Activated CD4-positive, alpha-beta T cell treated with anti-CD3 and anti-CD28 coated beads, Interleukin-2, amount 10 ng/mL, durations not matched to agents 24 days and 14 days (primary cell): ENCODE measurements at places on chromosomes 2 and 18. TPM values are rescaled to one million over a fixed set of nuclear protein-coding genes. Genes with fewer than 3 reads are reported as not detected.

BMP10 gene
- not detected in 2 replicates for total RNA-seq

FOXI3 gene
- total RNA-seq, result not detected in 2 replicates

MSTN gene
- total RNA-seq, result not detected in 2 replicates

DDX18 gene
- 150 and 157 TPM in 2 replicates for total RNA-seq

DNPEP gene
- total RNA-seq, result 129 and 148 TPM in 2 replicates

UGT1A4 gene
- total RNA-seq, result not detected in 2 replicates

RAX gene
- total RNA-seq, result not detected in 2 replicates

PPM1G gene
- total RNA-seq, result 165 and 167 TPM in 2 replicates

SEPTIN10 gene
- 0.14 and 0.50 TPM in 2 replicates for total RNA-seq

FIGN gene
- not detected in 2 replicates for total RNA-seq

SNORC gene
- total RNA-seq, result 1.0 and 1.2 TPM in 2 replicates

DUSP19 gene
- total RNA-seq, result 1.0 and 2.3 TPM in 2 replicates

LMAN1 gene
- 141 and 148 TPM in 2 replicates for total RNA-seq

MATN3 gene
- not detected in 2 replicates for total RNA-seq

TTC39C gene
- total RNA-seq, result 28.8 and 29.2 TPM in 2 replicates

GALNT5 gene
- total RNA-seq, result not detected in 2 replicates

RAMP1 gene
- 17.6 TPM in 2 replicates for total RNA-seq

LIMS4 gene
- total RNA-seq, result not detected in 2 replicates
